ENCODE measurements at places on chromosomes 1 and 21.
A peak's percentile ranks its signal among the peaks of the same experiment; 100 is the strongest.

- DNase-seq: no peak
Measured at GRCh38 chr1:212668477-212668876, 31.2 kb downstream of the BATF3 start.

GRCh38 chr1:176119549-176119948 lies 87.5 kb downstream of the COP1 start:
- no peak for DNase-seq

- peak; percentile 74 for DNase-seq
Measured at GRCh38 chr1:107196973-107197562, 56.2 kb downstream of the NTNG1 start.

DNA sequence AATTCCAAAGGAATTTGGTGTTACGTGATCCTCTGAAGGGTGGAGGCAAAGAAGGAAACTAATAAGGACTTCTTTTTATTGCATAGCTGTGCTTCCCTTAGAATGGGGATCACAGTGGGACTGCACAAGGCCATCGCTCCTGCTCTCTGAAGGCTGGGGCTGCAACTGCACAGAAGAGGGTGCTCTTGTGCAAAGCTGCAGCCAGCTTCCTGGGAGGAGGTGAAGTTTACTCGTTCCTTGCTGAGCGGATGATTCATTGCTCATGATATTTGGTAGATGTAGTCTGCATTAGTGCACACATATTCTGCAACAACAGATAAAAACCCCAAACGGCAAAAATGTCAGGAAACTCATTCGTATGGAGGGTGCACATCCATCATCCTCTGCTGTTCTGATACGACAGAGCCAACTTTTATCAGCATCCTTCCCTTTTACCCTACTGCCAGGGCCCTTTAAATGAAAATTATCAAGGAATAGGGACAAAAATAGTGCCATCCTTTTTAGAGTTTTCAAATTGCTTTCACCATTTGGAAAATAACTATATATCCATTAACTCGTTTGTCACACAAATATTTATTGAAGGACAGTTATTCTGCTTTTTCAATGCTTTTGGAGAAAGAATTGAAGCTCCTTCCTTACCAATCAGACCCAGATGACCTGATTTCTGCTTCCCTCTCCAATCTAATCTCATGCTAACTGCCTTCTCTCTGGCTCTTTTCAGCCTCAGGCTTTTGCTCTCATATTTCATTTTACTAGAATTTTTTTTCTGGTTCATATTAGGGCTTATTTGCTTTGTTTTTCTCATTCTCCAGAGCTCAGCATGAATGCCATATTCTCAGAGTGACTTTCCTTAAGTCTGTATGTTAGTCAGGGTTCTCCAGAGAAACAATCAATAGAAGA lies 263.6 kb downstream of the DUSP10 start:
- DNase-seq: peak; percentile 65

DNA sequence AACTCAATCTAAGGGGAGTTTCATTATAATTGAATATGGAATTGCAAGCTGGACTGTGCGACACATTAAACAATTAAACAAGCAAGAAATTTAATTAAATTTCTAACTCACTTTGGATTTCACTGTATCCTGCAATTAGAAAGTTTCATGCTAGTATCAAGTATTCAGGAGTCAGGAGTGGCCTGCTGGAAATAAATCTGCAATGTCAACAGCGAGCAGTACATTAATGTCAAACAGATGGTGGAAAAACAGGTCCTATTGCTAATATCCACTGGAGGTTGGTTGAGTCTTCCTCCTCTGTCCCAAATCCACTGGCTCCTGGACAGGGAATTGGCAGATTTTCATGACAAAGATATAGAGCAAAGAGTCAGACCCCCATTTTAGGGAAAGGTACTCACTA lies 237.1 kb downstream of the VAV3 start:
- no peak for DNase-seq

- DNase-seq: no peak
Measured at GRCh38 chr1:14339288-14339687, 259.2 kb upstream of the KAZN start.

GRCh38 chr21:42403611-42404231 lies at the start of gene UBASH3A:
TSS of gene UBASH3A (plus strand) at chr21:42403902. CDS start at chr21:42403946, 44 bp downstream.
- DNase-seq: no peak

GRCh38 chr1:12549460-12550349 lies 68.3 kb downstream of the DHRS3 start:
- DNase-seq: no peak

- DNase-seq: no peak
Measured at GRCh38 chr1:11470912-11471311, 8.0 kb upstream of the DISP3 start.

- no peak for DNase-seq
Measured at GRCh38 chr1:6850537-6850936, 65.3 kb downstream of the CAMTA1 start.

All from H9 (cell line).